Activated naive CD4-positive, alpha-beta T cell (primary cell): ENCODE measurements at places on chromosomes 3 and 15.

GRCh38 chr15:35444557-35445204, 101.3 kb downstream of the DPH6 start:
- no peak for DNase-seq

- no peak for DNase-seq
These were observed 341.5 kb downstream of the FOXP1 start for GRCh38 chr3:71241981-71242560.

- no peak for DNase-seq
These were observed 44.1 kb upstream of the ARL6 start for GRCh38 chr3:97720417-97720816.

- DNase-seq, result no peak
These were observed 108.9 kb upstream of the KLF13 start for GRCh38 chr15:31217566-31218270.

DNA sequence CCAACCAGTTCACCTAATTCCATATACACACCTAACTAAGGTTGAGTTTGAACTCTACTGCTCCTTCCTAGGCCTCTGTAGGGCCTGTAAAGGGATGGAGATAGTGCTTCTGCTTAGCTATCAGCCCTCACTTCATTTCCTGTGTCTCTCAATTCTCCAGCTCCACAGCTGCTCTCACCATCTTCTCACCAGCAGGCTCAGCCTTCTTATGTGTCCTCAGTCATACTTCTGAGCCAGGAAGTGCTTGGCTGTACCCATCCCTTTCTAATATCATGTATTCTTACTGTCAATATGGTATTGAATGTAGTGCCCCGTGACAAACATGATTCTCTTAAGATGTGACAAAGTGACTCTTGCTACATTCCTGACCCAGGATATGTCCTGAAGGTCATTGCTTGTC, 116.9 kb downstream of the SLC9A9 start:
- DNase-seq, result no peak

GRCh38 chr3:53795789-53796560, 50.2 kb downstream of the CHDH start:
- DNase-seq, result no peak

- no peak for DNase-seq
These were observed 1.1 kb downstream of the SEC11A start for GRCh38 chr15:84714821-84715220.

DNA sequence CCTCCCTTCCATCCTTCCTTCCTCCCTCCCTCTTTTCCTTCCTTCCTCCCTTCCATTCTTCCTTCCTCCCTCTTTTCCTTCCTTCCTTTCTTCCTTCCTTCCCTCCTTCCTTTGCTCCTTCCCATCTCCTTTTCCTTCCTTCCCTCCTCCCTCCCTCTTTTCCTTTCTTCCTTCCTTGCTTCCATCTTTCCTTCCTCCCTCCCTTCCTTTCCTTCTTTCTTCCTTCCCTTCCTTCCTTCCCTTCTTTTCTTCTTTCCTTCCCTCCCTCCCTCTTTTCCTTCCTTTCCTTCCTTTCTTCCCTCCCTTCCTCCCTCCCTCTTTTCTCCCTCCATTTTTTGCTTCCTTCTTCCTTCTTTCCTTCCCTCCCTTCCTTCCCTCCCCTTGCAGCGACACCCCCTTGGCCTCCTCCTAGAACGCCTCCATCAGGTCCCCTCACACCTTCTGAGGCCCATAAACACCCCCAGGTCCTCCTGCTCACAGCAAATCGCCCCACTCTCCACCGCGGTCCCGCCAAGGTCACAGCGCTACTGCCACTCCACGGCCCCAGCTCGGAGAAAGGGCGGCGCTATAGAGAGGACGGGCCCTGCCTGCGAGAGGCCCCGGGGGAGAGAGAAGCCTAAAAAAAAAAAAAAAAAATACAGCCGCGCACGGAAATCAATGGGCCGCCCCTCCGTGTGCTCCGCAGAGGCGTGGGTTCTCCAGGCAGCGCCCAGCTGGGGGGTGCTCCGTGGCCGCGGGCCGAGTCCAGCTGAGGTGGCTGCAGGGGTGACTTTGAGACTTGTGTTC, 328.2 kb downstream of the OCA2 start:
- DNase-seq, result no peak

- DNase-seq, result no peak
These were observed 188.6 kb upstream of the EPHA3 start for GRCh38 chr3:88918841-88919240.

GRCh38 chr3:23620638-23621015, 185.1 kb upstream of the UBE2E1 start:
- DNase-seq, result no peak

GRCh38 chr15:80906159-80906766, 83.4 kb downstream of the MESD start:
- DNase-seq, result no peak

DNA sequence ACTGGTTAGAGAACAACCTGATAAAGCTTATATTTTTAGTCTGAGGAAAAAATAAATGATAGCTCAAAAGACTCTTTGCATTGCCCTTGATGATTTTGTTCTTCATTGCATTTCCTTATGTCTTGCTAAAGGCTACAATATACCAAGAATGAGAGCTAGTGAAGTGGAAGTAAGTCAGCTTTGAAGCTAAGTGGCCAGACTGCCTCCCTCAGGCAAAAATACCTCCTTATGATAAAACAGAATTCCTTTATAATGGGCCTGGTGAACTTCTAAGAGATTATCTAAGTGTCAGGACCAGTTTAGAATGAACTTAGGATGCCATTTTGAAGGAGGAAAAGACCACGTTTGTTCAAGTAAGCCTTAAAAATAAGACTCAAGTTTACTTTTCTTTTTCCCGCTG, 678.4 kb downstream of the ROBO2 start:
- DNase-seq, result no peak

DNA sequence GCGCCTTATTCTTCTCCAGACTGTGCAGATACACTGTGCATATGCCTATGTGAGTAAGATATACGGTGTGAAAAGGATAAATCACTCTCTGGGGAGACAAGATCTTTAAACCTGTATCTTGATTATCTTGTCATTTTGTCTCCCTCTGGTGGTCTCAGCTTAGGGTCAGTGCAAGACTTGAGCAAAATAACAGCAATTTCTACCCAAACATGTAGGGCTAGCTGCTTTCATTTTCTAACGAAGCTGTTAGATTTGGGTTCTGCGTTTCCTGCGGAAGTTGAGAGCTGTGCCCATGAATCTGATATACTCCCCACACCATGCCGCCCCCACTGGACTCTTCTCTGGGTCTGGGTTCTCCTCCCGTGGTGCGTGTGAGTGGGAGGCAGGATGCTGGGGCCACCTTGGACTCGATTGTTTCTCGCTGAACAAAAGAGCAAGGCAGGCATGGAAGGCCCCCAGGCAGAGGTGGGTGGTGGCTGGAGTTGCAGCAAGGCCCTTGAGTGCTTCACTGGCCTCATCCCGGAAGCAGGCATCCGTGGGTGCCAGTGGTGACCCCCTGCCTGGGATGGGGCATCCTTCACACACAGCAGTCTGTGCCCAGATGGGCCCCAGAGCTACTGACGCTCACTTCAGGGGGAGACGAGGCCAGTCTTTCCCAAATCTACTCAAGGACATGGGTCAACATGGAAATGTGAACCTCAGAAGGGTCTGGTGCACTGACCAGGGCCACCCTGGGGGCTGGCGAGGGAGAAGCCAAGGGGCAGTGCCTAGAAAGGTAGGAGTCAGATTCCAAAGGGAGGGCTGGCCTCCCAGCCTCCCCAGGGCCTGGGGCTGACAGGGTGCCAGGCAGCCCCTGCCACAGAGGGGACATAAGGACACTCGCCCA, 179.6 kb downstream of the NSMCE3 start:
- no peak for DNase-seq

- DNase-seq, result no peak
These were observed 93.6 kb downstream of the SCN11A start for GRCh38 chr3:38958026-38958720.

DNA sequence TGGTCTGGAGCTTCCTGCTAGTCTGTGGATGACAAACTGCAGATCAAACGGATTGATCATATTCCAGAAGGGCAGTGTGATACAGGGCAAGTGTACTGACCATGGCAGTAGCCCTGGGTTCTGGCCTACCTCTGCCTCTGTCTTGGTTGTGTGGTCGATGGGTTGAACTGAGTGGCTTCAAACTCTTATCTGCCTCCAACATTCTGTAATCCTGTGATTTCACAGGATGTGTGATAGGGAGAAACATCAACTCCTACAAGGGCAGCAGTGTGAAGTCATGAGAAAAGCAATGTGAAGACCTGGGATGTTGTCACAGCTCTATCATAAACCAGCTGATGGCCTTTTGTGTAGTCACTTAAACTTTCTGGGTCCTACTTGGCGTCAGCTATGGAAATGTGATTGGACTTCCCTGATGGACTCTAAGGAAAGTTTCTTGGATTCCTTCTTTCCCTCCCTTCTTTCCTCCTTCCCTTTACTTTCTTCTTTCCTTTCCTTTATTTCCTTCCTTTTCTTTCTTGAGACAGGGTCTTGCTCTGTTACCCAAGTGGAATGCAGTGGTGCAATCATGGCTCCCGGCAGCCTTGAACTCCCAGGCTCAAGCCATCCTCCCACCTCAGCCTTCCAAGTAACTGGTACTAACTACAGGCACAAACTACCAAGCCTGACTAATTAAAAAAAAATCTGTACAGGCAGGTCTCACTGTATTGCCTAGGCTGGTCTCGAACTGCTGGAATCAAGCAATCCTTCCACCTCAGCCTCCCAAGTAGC, 114.8 kb downstream of the BBX start:
- no peak for DNase-seq

- DNase-seq, result no peak
These were observed 88.0 kb downstream of the HMG20A start for GRCh38 chr15:77508541-77509243.

GRCh38 chr15:80159811-80160569, 7.2 kb downstream of the FAH start:
- no peak for DNase-seq

GRCh38 chr3:11915621-11916424, 69.1 kb upstream of the TAMM41 start:
- no peak for DNase-seq

DNA sequence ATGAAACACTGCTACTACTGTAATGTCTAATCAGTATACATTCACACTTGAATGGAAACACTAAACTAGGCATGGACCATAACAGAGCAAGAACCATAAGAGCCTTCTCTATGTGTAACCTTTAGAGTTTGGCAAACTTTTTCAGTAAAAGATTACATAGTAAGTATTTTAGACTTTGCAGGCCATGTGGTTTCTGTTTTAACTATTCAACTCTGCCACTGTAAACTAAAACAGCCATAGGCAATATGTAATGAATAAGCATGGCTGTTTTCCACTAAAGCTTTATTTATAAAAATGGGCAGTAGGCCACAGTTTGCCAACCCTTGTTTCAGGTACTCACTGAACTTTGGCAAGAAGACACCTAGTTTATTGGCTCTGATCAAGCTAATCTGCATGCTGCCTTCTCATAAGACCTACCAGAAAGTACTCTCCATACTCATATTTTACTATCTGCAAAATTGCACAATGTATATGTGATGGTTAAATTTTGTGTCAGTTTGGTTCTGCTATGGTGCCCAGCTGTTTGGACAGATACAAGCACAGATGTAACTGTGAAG, 46.0 kb downstream of the UACA start:
- no peak for DNase-seq

- DNase-seq, result no peak
These were observed 100.9 kb downstream of the P3H2 start for GRCh38 chr3:190019844-190020243.

DNA sequence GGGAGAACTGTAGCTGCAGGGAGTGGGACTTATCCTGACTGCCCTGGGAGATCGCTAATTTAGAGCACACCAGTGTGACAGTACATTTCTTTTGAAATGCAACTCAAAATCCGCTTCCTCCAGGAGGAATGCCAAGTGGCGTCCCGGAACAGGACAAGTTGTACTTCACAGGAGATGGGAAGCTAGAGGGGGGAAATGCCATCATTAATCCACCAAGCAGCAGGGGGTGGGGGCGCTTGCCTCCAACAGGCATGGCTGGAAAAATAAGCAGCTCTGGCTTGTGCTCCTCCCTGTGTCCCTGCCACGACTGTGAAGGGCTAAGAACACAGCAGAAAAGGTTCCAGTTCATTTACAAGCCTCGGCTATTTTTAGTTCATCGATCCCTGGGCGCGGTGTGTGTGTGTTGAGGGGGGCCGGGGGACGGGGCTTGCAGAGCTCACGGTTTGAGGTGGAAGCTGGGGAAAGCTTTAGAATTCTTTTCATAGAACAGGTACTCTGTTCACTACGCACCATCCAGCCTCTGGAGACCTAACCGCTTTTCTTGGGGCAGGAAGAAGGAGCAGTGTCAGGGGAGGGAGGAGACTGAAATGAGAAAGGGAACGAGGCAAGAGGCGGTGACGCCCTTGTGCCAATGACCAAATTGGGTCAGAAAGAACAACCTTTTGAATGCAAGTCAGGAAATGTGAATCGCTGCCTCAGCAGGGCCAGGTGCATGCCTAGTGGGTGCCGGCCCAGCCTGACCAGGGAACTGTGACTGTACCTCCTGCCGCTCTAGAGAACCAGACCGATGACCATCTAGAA, 51.8 kb upstream of the DGKG start:
- no peak for DNase-seq

DNA sequence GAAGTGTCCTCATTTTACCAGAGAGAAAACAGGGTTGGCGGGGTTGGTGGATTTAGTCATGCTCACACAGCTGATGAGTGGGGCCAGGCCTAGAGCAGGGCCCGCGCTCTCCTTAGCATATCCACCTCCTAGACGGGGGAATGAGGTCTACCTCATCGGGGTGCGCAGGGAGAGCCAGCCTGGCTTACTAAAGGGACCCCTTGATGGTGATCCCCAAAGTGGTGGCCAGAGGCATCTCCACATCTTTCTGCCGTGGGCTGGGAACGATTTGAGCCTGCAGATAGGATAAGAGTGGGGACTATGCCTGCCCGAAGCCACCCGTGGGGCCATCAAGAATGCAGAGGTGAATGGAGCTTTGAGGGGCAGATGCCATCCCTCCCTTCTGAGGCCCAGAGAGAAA, 69.4 kb downstream of the UMPS start:
- no peak for DNase-seq
